ENCODE measurements at places on chromosomes 7 and 10.
A peak's percentile ranks its signal among the peaks of the same experiment; 100 is the strongest.

DNA sequence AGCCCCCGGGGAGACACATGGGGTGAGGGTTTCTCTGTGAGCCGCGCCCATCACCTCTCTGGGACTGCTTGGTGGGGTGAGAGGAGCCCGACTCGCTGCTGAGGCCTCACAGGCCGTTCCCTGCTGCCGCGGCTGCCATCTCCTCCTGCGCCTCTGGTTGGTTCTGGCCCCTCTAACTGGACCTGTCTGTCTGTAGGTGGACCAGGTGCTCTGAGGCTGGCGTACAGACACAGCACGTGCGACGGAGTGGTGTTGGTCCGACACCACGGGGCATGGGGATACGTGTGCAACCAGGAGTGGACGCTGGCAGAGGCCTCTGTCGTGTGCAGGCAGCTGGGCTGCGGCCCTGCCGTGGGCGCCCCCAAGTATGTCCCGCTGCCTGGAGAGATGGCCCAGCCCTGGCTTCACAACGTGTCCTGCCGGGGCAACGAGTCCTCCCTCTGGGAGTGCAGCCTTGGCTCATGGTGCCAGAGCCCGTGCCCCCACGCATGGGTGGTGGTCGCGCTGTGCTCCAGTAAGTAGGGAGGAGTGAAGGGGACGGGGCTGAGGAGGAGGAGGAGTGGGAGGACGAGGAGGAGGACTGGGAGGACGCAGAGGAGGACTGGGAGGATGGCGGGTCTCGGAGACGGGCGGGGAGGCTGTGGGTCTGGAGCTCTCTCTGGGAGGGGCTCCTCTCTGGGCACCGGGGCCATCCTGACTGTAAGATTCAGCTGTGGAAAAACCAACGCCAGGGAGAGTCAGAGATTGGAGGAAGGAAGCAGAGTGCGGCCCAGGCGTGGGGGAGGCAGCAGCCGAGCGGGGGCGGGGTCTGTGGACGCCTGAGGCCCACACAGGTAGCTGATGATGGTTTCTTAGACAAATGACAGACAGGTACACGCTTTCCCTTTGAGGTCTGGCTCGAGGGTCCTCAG is 2.6 kb downstream of the SCART1 start:
- DNase-seq, result no peak

GRCh38 chr10:76353237-76353851 is 921.9 kb downstream of the LRMDA start:
- no peak for DNase-seq

GRCh38 chr10:79285315-79286197 is 61.7 kb upstream of the PPIF start:
- DNase-seq, result no peak

DNA sequence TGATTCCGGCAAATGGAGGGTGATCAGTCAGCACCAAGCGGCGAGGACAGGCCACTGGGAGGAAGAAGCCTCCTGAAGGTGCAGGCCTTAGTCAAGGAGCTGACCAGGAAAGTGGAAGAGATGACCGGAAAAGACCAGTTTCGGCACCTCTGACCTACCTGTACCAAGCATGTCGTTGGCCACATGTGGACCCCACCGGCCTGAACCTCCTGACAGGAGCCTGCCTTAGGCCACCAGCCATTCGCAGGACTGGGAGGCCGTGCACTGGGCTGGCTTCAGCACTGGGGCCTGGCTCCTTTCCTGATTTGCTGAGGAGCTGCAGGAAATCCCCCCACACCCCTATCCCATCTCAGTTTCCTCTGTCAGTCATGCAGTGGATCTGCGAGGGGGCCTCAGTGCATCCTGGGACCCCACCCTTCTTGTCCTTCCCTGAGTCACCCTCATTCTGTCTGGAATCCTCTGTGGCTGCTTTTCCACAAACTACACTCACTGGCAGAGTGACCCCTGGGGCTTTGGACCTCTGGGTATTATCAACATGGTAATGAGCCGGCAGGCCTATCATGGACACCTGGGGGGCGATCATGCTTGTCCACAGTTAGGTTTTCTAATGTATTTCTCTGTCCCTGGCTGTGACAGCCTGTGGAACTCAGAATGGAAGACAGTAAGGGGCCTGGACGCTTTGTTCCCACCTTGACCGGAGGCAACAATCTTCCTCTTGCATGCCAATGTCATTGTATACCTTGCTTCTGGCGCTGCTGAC is 33.0 kb downstream of the RAMP3 start:
- no peak for DNase-seq

DNA sequence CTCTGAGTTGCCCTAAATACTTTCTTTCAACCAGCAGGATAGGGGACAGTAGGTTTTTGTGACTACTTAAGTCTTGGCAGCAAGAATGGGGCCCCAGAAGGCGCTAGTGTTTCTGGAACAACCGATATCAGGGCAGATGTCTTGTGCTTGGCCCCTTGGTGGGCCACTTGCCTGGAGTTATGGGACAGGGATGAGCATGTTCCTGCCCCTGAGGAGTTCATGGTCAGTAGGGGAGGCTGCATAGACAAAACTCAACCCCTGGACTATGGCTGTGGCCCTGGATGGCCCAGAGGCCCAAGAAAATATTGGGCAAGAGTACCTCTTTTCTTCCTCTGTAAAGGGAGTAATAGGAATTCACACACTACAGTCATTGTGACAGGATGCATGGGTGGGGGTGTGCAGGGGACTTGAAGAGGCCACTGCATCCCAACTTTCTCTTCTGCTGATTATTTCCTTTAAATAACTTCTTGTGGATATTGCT is 57.7 kb upstream of the IGFBP3 start:
- DNase-seq, result no peak

DNA sequence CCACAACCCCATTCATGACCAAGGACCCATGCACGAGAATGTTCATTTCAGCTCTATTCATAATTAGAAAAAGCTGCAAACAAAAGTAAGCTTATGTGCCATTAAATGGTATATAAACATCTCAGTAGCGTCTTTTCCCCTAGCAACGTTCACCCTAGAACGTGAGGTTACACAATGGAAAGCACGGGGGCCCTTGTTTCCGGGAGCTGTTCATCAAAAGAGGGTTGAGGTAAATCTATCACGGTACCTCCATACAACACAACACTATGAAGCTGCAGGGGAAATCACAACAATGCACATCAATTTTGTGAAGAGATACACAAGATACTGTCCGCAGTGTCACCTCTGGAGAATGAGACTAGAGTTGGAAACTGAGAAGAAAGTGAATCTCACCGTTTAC is 80.9 kb upstream of the DDC start:
- no peak for DNase-seq

DNA sequence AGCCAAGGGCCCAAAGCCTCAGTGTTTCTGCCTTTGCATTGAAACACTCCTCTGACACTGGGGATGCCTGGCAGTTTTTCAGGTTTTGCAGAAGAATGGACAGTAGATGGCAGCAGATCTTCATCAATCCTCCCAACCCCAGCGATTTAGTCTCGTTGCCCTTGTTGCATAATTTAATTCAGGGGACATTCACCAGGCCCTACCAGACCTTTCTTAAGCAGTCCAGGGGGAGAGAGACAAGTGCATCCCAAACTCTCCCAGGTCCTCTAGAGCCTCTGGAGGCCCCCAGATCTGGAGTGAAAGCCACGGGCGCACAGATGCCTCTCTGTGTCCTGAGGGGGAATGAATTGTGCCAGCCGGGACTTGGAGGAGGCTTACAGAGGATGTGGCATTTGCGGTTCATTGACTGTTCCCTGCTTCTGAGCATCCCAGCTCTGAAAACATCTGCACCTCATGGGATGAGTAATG is 29.6 kb downstream of the MINDY4 start:
- peak; percentile 65 for DNase-seq

DNA sequence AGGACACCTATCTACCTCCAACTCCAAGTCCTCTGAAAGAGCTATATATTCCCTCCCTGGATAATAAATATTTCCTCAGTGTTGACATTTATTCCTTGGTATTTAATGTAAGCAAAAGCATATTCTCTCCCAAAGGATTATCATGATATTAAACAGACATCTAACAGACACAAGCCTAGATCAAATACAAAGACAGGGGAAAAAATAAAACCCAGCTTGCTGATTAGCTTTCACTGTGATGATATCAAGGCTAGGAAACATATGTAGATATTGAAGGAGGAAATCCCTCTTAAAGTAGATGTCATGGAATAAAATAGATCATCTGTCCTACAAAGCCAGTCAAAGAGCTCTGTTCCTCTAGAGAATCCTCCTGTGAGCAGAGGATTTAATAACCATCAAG is 95.2 kb downstream of the CRPPA start:
- DNase-seq, result no peak

DNA sequence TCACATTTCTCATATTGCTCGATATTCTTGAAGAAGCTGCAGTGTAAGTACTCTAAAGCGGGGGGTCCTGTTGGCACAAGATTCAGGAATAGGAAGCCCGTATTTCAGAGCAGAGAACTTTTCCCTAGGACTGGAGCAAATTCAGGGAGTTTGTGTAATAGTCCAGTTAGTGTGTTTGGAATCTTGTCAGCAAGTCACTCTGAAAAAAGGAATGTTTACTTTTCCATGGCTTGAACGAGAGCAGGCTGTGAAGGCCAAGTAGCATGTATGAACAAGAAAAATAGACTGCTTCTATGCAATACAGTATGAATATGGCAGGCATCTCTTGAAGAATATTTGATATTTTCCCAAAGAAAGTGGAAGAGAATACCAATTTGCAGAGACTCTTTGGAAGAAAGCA is 39.8 kb downstream of the CDC123 start:
- no peak for DNase-seq

DNA sequence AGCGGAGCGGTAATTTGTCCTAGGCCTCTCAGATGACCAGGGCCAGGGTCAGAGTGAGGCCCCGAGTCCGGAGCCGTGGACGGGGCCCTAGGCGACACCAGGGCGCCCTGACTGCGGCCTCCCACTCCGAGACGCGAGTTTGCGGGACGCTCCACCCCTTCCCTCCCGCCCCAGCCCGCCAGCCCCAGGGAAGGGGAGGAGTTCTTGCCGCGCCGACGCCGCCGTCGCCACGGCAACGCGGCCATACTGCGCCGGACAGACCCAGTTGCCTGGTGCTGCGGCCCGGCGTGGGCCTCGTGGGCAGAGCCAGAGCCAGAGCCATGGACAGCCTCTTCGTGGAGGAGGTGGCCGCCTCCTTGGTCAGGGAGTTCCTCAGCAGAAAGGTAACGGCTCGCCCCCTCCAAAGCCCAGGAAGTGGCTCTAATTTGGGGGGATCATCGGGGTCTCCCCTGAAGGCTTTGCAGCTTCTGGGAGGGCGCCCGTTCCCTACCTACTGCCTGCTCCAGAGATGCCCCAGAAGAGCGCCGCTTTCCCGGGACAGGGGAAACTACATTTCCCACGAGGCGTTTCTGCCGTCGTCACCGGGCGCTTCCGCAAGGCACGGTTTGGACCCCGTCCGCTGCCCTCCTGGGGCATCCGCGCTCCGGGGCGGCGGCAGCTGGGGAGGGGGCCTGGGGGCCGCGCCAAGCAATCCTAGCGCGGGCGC is at the start of gene MINDY4:
MINDY4 (plus strand) TSS at position 244 of the 706 bp plus-strand sequence; CDS start at position 321, 77 bp downstream.
- DNase-seq, result peak; percentile 54

DNA sequence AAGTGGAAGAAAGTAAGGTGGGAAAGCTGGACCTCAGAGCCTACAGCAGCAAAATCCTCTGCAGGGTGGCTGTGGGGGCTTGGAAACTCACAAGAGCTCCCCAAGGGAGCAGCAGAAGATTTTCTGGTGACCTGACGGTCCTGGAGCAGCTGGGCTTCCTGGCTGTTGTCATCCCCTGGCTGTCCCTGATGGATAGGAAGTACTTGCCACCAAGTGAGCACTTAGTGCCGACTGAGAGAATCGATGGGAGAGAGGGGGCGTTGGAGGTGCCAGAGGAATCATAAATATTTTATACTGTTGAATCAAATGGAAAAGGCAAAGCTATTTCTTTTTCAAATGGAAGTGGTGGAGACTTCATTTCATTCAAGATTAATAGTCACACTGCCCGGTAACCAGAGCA is 167.1 kb upstream of the ITGB1 start:
- DNase-seq, result no peak

GRCh38 chr7:81114633-81115032 is 195.8 kb upstream of the SEMA3C start:
- peak; percentile 71 for DNase-seq

DNA sequence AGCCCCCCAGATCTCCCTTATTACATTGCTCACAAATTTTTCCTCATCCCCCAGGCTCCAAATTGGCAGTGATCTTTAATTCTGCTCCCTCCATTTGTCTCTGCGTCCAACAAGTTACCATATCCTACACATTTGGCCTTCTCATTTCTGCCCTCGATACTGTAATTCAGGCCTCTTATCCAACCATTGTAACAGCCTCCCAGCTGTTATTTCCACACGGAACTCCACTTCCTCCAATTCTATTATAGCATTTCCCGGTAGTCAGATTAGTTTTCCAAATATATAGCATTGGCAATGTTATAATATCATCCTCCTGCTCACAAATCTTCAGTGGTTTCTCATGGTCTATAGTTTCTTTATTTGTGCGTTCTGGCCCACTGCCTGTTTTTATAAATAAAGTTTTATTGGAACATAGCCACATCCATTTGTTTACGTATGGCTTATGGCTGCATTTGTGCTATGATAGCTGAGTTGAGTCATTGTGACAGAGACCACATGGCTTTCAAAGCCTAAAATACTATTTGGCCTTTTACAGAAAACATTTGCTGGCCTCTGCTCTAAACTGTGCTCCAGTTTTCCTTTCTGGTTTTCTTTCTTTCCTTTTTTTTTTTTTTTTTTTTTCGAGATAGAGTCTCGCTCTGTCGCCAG is 126.5 kb upstream of the ZNF438 start:
- peak; percentile 26 for DNase-seq

DNA sequence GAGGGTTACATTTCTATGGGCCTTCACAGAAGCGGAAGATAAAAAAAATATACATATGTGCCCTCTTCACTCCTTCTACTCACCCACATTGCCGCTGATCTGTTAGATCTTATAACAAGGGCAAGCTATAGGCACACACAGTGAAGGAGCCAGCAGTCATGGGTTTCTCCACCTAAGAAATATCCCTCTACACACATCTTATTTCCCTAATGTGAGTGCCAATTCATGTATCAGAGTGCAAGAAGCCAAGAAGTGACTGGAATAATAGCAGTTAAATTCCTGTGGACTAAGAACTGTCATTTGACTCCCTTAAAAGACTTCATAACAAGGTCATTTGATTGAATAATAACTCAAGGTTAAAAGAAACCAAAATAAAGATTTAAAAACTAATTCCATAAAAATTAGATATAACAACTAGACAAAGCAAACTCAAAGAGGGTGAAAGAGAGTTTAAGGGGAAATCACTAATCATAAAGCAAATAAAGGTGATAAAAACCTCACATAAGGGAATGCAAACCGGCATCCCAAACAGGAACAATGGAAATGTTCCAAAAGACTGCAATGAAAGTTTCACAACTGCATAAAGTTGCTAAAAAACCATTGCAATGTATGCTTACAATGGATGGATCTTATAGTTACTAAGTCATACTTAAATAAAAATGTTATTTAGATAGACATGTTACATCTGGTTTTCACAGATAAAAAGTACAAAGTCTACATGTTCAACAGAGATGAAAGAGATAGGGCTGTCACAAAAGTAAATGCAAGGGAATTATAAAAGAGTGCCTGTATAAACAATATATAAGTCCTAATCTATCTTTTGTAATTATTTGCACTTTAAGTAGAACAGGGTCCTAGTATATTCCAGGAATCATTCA is 42.8 kb downstream of the ARHGAP21 start:
- DNase-seq, result no peak

GRCh38 chr7:2326951-2327350 is 12.7 kb upstream of the SNX8 start:
- no peak for DNase-seq

All from kidney capillary endothelial cell (primary cell).